ENCODE measurements at places on chromosomes 7 and 10.
A peak's percentile ranks its signal among the peaks of the same experiment; 100 is the strongest.

DNA sequence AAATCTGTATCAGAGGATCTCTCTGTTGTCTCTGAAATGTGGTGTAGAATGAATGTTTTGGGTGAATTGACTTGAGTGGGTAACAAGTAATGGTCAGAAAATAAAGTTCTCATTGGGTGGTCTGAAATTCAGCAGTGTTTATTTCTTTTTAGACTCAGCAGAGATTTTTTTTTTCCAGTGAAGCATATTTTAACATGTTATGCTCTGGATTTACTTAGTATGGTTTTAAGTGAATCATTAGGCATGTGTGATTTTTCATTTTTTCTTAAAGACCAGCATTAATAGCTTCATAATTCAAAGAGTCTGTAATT, 63.5 kb downstream of the REEP3 start:
- DNase-seq, result no peak

- no peak for DNase-seq
Observed at GRCh38 chr7:73682745-73683055, 553 bp downstream of the DNAJC30 start.

- no peak for DNase-seq
Observed at GRCh38 chr10:84447701-84448400, 119.5 kb downstream of the CCSER2 start.

DNA sequence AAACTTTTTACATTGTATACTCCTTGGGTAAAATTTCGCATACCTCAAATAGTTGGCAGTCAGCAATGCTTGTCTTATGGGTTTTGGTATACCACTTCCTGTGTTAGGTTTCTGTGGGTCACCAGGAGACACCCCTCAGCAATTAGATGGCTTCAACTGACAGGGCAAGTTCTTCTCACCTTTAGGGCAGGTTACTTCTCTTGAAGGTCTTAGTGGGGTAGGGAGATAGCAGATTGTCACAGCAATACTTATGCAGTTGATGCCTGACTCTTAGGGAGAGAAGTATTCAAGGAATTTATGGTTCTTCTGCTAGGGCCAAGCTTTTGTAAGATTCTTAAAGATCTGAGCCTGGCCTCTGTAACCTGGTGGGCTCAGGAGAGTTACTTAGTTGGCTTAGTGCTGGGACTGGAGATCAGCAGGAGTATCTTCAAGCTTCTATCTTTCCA, 42.9 kb downstream of the MKLN1 start:
- peak; percentile 64 for DNase-seq

GRCh38 chr7:97025130-97025499, 484 bp upstream of the DLX5 start:
- DNase-seq, result no peak

GRCh38 chr7:54546081-54546985, 4.2 kb downstream of the VSTM2A start:
- peak; percentile 0 for DNase-seq

DNA sequence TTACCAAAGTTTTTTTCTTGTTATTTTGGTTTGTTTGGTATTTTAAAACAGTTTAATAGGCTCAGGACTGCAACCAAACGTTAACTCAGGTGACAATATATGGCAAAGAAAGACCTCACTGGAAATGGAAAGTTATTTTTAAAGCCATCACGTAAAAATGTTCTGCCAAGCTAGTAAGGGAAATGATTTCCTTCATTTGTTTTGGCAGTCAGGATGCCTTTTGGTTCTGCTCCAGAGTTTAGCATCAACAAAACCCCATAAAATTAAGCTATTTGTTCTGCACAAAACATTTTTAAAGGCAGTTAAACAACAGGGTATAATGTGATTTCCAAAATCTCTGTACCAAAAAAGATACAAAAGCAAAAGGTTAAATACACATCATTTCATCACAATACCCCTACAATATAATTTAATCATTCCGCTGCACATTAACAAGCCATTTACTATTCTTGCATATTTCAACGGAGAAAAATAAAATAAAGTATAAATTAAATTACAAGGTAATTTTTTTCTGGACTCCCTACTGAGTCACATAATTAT, 172.4 kb downstream of the SEMA3E start:
- DNase-seq, result no peak

DNA sequence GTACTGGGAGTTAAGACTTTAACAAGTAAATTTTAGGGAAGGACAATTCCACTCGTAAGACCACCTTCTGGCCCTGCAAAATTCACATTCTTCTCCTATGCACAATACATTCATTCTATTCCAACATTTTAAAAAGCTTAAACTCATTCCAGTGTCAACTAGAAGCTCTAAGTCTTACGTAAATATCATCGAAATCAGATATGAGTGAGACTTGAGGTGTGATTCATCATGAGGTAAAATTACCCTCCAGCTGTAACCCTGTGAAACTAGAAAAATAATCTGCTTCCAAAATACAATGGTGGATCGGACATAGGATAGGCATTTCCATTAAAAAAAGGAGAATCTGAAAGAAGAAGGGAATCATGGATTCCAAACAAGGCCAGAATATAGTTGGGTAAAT, 370.3 kb downstream of the CDC14C start:
- no peak for DNase-seq

DNA sequence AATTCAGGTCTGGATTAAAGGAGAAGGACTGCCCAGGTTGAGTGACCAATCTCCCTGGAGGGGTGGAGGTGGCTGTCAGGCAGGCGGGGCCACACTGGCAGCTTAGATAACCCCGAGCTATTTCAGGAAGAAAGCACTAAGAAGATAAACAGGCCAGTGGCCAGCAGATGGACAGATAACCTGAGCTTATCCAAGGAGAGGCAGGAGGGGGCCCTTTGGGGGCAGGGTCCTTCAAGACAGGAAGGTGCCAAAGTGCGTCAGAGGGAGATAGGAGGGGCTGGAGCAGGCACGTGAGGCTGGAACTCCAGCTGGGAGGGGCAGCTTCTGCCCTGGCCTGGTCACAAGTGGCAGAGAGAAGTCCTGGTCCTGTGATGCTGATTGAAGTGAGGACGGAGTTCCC, 29.8 kb upstream of the PODXL start:
- DNase-seq, result peak; percentile 24

- no peak for DNase-seq
Observed at GRCh38 chr7:73442222-73442902, 8.8 kb downstream of the FZD9 start.

- peak; percentile 24 for DNase-seq
Observed at GRCh38 chr7:128777156-128778123, 1.8 kb upstream of the OPN1SW start.

DNA sequence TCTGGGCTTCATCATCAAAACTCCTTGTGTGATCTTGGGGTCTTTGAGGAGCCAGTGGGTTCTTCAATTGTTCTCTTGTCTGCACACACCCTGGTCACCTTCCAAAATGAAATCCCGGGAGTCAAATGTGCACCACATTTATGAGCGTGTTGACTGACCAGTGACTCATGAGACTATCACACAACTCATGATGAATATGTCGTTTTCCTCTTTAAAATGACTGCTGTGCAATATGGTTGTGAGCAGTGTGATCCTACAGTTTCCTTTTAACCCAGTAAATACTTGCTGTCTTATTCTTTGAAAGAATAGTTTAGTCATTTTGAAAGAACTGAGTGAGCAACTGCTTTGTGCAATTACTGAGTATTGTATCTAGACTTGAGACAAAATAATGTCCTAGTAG, 149.2 kb downstream of the DYNC1I1 start:
- DNase-seq, result peak; percentile 33

DNA sequence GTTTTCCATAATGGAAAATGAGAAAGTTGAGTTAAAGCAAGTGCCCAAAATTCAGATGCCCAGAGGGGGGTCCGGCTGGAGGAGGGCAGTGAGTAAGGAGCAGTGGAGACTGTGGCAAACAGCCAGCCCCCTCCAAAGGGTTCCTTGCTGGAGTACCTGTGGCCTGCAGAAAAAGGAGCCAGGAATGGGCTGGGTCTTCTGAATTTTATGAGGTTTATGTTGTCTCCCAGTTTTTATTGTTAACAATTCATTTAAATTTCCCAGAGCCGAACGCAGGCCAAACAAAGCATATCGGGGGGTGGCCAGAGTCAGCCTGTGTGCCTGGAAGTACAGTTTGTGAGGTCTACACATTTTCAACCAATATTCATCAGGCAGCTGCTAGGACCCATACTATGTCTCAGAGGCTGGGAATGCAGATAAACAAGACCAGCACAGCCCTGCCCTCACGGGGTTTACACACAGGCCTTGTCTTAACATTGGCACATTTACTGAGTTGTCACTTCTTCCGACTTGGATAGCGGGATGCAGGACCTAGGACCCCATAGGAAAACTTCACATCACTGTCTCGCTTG, 12.9 kb upstream of the CSGALNACT2 start:
- no peak for DNase-seq

- DNase-seq, result no peak
Observed at GRCh38 chr10:4561296-4561695, 264.7 kb upstream of the AKR1E2 start.

GRCh38 chr7:142590830-142591457, 158.3 kb upstream of the PRSS1 start:
- DNase-seq, result no peak

DNA sequence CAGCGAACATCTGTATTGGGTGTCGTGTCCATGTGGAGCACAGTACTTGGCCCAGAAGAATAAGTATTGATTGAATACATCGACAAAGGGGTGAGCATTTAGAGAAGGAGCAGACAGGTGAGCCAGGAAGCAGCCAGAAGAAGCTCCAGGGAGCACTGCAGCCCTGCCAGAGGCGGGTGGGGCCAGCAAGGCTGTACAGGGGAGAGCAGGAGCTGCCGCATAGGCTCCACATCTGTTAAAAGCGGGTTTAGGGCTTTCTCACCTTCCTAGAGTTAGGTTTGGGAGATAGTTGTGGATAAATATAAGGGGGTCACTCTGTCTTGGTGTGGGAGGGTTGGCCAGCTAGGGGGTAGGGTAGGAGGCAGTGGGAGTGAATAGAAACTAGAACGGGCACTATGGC, 1.3 kb upstream of the CPA1 start:
- no peak for DNase-seq

GRCh38 chr7:118214833-118215182, 9.7 kb upstream of the ANKRD7 start:
- DNase-seq, result no peak

DNA sequence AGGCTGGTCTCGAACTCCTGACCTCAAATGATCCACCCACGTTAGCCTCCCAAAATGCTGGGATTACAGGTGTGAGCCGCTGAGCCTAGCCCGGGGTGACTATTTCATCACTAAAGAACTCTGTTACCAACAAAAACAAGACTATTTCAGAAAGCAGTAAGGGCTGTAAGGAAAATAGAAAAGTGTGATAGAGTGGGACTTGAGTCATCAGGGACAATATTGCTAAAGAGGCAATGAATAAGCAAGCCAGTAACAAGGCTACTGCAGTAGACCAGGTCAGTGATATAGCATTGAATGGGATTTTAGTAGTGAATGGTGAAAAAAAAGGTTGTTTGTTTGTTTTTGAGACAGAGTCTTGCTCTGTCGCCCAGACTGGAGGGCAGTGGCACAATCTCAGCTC, 51.7 kb downstream of the SVOPL start:
- no peak for DNase-seq

DNA sequence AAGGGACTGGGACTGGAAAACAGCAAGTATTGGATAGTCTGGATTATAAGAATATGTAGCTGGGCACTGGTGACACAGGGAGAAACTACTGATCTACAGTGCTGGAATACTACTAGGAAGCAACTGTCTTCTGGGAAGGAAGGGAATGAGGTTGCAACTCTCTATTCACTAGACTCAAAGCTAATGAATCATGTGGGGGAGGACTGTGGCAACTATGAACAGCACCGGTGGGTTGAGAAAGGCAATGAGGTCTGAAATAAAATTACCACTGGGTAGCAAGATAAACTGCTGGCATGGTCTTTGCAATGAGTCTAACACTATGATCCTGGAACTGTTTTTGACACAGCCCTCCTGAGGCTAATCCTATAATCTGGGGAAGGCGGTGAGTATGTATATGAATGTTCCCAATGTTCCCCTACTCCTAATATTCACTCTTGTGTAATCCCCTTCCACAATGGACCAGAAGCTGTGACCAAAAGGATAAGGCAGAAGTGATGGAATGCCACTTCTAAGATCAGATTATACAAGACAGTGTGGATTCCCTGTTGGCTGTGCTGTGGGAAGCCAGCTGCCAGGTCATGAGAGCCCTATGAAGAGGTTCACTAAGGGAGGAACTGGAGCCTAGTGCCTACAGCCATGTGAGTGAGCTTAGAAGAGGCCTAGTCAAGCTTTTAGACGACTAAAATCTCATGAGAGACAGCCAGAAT, 101.3 kb upstream of the DNAJB12 start:
- DNase-seq, result no peak

- peak; percentile 72 for DNase-seq
Observed at GRCh38 chr7:112112822-112113255, 93.4 kb downstream of the DOCK4 start.

- DNase-seq, result no peak
Observed at GRCh38 chr10:72089618-72090017, 1.3 kb upstream of the SPOCK2 start.

DNA sequence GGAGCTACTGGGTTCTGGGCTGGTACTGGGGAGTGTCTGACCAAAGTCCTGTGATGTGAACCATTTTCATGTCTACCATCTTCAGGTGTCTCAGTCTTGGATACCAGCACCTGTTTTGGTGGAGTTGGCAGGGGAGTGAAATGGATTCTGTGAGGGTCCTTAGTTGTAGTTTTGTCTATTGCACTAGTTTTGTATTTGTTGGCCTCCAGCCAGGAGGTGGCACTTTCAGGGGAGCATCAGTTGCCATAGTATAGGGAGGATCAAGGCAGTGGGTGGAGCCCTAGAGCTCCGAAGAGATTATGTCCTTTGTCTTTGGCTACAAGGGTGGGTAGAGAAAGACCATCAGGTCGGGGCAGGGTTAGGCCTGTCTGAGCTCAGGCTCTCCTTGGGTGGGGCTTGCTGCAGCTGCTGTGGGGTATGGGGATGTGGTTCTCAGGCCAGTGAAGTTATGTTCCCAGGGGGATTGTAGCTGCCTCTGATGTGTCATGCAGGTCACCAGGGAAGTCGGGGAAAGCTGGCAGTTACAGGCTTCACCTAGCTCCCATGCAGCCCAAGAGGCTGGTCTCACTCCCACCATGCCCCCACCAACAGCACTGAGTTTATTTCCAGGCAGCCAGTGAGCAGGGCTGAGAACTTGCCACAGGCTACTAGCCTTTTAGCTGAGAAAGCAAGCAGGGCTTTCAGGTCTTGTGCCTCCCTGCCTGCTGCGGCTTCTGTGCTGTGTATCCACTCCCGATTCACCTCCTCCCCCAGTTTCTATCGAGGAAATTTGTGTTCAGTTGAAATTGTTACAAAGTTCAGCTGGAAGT, 153.1 kb downstream of the ZNF365 start:
- DNase-seq, result no peak

All from ELR (cell line).